Cardiac septum (tissue), 1 donor: ENCODE measurements at places on chromosomes 12 and 14.

DNA sequence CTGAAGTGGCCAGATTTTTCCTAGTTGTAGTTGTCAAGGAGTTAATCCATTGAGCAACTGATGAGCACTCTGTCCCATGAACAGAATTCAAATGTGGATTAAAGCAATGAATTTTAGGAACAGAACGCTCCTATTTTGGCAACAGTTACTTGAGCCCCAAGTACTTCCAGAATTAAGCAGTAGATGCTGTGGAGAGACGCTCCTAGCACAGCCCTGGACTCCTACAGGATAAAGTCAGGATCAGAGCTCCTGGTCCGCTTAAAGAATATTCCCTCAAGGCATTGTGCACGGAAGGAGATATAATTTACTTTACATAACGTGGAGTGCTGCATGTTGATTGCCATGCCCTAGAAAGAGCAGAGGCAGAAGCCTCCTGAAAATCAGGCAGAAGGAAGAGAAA is 53.4 kb downstream of the FLRT2 start:
- no peak for DNase-seq

GRCh38 chr14:32824195-32824594 is 114.5 kb upstream of the NPAS3 start:
- DNase-seq, result no peak

DNA sequence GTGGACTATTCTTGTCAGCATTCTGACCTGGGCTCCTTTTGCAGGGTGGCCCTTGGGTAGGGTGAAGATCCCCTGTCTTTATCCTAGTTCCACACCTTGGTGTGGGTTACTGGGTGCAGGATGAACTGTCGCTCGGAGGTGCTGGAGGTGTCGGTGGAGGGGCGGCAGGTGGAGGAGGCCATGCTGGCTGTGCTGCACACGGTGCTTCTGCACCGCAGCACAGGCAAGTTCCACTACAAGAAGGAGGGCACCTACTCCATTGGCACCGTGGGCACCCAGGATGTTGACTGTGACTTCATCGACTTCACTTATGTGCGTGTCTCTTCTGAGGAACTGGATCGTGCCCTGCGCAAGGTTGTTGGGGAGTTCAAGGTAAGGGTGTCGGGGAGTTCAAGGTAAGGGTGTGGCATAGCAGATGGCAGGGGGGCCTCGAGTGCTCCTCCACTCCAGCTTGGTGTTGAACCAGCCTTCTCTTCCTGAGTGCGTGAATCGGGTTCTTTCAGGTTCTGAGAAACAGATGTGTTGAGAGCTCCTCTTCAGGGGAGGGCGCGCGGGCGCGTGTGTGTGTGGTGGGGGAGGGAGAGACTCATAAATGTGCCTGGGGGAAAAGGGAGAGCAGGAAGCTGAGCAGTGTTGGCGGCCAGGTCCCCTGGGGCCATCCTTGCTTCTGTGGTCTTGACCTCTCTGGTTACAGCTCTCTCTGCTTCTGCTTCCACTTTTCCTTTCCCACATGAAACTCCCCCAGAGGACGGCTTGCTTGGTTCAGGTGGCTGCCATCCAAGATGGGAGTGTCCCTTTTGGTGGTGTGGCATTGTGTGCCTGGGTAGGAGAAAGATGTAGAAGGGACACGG is 4.0 kb downstream of the ATG101 start:
- DNase-seq, result no peak

- DNase-seq, result no peak
Observed at GRCh38 chr14:32468955-32469354, 139.9 kb downstream of the AKAP6 start.

- DNase-seq, result no peak
Observed at GRCh38 chr14:92352158-92352985, 29.4 kb downstream of the SLC24A4 start.

GRCh38 chr14:72946491-72946890 is 20.2 kb downstream of the DCAF4 start:
- no peak for DNase-seq

DNA sequence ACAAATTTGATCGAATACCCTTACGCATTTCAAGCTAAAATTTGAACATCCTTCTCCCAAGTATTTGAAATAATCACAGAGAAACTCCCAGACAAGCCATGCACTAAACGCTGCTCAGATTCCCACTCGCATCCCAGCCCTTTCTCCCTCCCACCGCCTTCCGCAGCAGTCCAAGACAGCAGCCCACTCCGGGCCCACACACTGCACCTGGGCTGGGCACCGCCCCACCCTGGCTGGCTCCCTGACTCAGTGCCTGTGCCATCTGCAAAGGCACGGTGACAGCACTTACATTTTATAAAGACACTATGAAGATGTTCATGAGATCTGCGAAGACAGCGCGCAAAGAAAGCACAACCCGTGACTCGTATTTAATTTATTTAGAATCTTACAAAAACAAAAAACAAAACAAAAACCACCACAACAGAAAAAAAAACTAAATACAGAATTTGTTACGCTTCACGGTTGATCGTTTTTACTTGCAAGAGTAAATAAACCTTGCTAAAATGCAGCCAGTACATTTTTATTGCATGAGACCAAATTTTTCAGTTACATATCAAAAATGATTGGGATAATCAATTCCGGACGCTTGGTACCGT is 17.2 kb upstream of the CDK2AP1 start:
- DNase-seq, result no peak
